Stomach (tissue), 19 donors: ENCODE measurements at places on chromosomes 13 and 19. TPM values are rescaled to one million over a fixed set of nuclear protein-coding genes. Genes with fewer than 3 reads are reported as not detected.

DNA sequence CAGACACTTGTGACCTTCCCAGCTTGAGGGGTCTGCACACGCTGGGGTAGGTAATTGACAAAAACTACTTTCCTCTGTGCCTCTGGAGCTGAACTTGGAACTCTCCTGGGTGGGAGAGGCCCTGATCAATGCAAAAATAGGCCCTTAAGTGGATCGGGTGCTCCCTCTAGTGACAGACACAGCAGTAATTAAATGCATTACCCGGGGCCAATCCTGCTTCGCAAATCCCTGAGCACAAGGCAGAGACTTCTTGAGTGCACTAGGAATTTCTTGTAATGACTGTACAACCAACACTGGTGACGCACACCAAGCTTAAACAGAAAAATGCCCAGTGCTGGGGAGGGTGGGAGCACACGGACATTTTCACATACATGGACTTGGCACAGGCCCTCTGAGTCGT lies 10.6 kb upstream of the UBE2S start:
- peak; percentile 92 for DNase-seq

DNA sequence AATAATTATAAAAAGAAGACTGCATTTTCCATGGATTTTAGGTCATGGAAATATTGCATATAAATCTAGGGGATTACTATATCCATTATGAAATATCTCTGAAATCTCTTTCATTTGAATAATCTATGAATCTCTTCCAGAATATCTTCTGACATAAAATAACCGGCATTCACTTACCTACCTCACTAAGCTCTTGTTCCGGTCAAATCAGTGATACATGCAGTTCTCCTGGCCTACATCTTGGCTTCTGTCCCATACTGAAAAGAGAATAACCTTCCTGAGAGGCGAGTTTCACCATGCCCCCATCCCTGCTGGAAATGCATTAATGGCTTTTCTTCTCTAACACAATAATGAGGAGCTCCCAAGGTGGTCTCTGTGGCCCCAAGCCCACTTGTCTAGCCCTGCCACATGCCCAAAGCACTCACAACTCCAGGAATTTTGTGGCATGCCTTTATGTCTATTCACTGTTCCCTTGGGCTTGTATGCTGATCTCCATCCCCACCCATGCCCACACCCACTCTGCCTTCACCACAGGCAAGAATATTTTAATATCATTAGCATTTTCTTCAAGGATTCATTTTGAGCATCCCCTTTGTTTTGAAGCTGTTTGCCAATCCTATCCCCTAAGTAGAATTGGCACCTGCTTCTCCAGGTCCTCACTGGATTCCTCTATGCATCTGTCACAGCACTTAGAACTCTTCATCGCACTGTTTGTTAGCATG lies 401.6 kb downstream of the COG6 start:
- no peak for DNase-seq

- DNase-seq, result peak; percentile 47
Observed at GRCh38 chr19:52992109-52993004, 21.4 kb upstream of the ERVV-1 start.

DNA sequence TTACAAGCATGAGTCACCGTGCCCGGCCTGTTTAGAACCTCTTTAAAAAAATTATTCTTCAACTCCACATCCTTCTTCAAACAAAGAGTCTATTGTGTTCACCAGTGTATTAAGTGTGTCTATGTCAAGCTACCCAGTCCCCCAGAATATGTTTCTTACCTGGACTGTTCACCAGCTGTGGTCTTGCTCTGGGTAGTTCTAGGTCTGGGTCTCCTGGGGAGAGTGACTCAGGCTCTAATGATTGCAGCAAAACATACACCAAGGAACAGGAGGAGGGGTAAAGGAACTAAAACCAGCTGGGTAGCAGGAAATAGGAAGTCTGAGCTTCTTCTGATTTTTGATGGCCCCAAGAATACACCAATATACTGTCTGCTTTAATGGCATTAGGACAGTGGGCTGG lies at the start of gene FPR1:
Gene FPR1 (minus strand): TSS at position 224 of the 400 bp plus-strand sequence. CDS start 4,884 bp downstream, outside the sequence.
- DNase-seq, result peak; percentile 24

- peak; percentile 83 for DNase-seq
Observed at GRCh38 chr19:15584541-15585115, 30.4 kb upstream of the CYP4F8 start.

- DNase-seq, result no peak
Observed at GRCh38 chr13:22265563-22265962, 594.7 kb downstream of the FGF9 start.

- DNase-seq, result no peak
Observed at GRCh38 chr13:43516401-43516833, 270.4 kb downstream of the ENOX1 start.

- DNase-seq, result no peak
Observed at GRCh38 chr19:54047616-54048015, 16.1 kb downstream of the VSTM1 start.

GRCh38 chr13:30831515-30831914 lies 74.6 kb upstream of the MEDAG start:
- DNase-seq, result no peak

- DNase-seq, result no peak
Observed at GRCh38 chr13:22538400-22538799, 642.4 kb upstream of the SGCG start.

DNA sequence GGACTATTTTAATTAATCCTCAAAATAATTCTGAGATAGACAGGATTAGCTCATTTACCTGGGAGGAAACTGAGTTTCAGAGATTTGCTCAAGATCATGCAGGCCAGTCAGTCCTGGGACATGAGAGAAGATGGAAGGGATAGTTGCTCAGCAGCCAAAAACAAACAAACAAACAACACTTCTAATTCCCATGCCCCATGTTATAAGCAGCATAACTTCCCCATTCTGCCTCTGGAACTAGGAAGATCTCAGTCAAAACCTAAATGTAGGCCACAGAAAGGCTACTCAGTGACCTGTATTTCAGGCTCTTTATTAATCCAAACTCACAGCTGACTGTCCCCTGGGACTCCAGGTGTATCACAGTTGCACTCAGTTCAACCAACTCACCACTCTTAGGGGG lies 489.2 kb upstream of the NBEA start:
- no peak for DNase-seq

FKRP gene
- 72.1 TPM for total RNA-seq

NR1H2 gene
- total RNA-seq, result 47.4 TPM
